ENCODE measurements at places on chromosomes 7 and 10.

DNA sequence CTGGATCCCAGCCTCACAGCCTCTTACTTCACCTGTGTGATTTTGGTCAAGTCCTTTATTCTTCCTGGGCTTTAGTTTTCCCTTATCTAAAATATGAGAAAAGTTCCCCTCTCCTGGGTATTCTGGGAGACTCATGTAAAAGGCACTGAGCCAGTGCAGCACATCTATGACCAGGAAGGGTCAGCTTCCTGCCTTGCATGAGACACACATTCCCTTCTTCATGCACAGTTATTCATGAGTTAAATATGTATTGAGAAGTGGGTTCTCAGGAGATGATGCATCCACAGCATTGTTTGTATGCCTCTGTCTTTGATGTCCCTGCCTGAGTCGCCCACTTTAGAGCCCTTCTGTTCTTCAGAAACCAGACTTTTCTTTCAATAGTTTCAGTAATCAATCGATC is 33.3 kb downstream of the EGFR start:
- no peak for DNase-seq

- DNase-seq: no peak
Measured at GRCh38 chr7:37825038-37825437, 23.4 kb upstream of the NME8 start.

- no peak for DNase-seq
Measured at GRCh38 chr10:112002206-112002605, 181.4 kb downstream of the GPAM start.

DNA sequence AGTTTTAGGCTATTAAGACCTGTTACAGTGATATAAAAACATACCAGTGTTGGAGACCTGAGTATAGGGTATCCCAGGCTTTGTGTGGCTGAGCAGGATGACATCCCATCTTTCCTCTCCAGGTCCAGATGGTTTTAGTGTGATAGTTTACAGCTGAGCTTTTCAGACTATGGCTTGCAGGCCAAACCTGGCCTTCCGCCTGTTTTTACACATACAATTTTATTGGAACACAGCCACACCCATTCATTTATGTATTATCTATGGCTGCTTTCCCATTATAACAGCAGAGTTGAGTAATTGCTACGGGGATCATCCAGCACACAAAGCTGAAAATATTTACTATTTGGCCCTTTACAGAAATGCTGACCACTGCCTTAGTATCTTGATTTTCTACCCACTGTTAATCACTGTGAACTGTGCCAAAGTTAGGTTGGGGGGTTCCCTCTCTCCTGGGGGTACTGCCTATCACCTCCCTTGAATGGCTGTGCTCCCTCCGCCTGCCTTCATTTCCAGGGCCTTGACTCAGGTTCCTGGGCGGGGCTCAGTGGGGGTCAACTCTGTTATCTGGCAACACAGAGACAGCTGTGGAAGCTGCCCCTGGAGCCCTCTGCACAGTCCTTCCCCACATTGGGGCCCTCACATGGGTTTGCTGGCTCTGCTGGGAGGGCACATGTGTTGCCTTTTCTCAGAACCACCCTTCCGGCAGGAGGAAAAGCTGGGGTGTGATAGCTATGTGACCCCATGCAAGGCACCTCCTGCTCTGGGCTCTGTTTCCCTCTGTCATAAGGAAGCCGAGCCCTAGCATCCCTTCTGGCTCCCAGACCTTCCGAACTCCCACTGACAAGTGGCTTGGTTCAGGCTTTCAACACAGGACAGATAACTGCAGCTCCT is 40.3 kb upstream of the SH2D4B start:
- DNase-seq: no peak

GRCh38 chr7:1060315-1061072 is 16.1 kb downstream of the GPR146 start:
- no peak for DNase-seq

DNA sequence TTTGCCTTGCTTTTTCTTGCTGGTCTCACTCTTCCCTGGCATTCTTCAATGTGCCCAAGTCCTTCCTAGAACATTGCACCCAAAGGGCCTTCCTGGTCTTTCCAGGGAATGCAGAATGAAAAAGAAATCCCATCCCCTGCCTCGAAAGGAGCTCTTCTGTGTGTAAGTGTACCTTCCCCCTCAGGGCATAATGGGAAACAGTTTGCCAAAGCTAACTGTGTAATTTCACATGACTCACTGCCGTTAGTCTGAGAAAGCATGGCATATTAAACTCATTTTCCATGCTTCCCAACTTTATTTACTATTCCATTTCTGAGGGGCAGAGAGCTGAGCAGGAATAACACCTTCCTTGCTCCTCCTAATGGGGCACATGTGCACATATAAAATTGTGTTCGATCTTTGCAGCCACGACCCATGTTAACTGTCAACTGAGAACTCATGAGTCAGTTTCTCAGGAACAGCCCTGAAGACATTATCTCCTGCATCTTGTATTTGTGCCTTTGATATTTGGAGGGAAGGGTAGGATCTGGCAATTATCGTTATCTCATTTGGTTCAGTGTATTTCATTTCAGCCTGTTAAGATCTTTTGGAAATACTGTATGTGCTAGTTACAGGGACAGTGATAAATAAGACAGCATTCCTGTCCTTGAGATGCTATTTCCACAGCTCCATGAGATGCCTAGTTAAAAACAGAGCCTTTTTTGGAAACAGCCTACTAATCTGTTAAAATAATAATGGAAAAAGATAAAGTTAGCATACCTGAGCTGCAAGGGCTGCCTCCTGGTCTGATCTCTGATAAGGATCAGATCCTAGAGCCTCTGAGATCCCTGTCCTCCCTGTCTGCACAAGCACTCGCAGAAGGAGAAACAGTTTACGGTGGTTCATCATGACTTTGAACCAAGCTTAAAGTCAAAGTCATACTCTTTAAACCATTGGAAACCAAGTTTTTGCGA is 42.3 kb downstream of the IKZF1 start:
- no peak for DNase-seq

GRCh38 chr7:91776171-91776570 is 104.3 kb downstream of the MTERF1 start:
- no peak for DNase-seq

DNA sequence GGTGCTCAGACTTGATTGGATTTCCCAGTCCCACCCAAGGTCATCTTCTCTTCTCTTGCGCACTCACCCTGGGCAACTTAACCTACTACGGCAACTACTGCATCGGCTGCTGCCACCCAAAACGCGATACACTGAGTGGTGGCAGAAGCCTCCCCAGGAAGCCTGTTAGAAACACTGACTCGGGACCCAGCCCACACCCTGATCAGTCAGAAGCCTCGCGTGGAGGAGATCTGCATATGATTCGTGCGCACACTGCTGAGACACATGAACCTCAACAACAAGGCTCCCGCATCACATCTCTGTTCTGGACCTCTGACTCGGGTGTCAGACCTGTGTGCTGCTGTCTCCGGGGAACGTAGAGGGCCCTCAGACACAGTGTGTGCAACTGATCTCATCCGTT is 419.5 kb downstream of the PAXIP1 start:
- no peak for DNase-seq

- no peak for DNase-seq
Measured at GRCh38 chr7:5633161-5634106, 148.0 kb downstream of the RNF216 start.

GRCh38 chr10:69655124-69655867 is 25.2 kb downstream of the FAM241B start:
- no peak for DNase-seq

- no peak for DNase-seq
Measured at GRCh38 chr10:30830315-30831230, 201.0 kb upstream of the LYZL2 start.

DNA sequence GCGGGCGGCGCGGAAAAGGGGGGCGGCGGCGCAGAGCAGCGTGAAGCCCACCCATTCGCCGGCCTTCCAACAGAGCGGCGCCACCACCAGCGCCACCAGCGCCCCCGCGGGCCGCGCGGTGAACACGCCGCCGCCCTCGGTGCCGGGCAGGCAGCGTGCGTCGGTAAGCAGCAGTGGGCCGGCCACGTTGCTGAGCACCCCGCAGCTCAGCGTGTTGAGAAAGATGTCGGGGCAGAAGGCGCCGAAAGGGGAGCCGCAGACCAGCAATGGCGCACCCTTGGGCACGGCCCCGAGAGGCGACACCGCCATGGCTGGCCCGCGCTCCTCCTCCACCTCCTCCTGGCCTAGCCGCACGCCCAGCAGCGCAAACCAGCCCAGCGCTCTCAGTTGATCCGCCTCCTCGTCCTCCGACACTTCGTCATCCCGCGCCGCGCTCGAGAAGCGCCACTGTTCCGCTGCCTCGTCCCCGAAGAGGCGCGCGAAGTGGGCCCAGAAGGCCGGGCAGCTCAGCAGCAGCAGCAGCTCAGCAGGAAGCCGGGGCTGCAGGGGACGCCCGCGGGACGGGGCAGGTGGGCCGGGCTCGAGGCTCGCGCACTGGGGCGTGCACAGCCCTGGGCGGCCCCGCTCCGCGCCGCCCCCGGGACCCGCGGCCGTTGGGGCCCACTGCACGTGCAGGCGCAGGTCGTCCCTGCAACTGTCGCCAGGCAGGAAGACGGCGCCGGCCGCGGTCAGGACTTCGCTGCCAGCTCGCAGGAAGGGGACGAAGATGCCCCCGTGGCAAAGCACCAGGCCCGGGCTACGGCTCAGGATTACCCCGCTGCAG is 623 bp downstream of the TYSND1 start:
- peak; percentile 50 for DNase-seq
